NCI-H524 (cell line): ENCODE measurements at places on chromosomes 4 and X.
A peak's percentile ranks its signal among the peaks of the same experiment; 100 is the strongest.

GRCh38 chr4:70895405-70895804 lies 6.8 kb upstream of the MOB1B start:
- DNase-seq: no peak

DNA sequence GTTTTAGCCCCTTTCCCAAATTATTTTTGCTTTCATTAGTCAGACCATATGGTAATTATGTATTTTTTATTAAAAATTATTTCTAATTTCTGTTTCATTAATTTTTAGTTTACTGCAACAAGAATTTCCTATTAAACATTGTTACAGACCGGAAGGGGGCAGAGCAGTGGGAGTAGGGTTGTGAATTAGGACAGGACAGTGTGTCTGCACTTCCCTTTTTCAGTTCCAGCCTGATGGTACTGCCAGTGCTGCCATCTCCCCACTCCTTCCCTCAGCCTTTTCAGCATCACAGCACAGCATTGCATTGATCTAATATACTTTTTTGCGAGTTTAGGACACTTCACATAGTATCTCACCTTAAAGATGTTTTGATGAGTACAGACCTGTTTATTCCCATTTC lies 76.5 kb downstream of the STIM2 start:
- peak; percentile 30 for DNase-seq

- DNase-seq: peak; percentile 75
These were observed 37.5 kb downstream of the PGRMC1 start for GRCh38 chrX:119273420-119274192.

- no peak for DNase-seq
These were observed 17.8 kb downstream of the FRMPD3 start for GRCh38 chrX:107467271-107467670.
